ENCODE measurements at places on chromosomes 4 and X.

GRCh38 chrX:155534800-155535199 lies 76.4 kb upstream of the F8A3 start:
- ATAC-seq: no peak

DNA sequence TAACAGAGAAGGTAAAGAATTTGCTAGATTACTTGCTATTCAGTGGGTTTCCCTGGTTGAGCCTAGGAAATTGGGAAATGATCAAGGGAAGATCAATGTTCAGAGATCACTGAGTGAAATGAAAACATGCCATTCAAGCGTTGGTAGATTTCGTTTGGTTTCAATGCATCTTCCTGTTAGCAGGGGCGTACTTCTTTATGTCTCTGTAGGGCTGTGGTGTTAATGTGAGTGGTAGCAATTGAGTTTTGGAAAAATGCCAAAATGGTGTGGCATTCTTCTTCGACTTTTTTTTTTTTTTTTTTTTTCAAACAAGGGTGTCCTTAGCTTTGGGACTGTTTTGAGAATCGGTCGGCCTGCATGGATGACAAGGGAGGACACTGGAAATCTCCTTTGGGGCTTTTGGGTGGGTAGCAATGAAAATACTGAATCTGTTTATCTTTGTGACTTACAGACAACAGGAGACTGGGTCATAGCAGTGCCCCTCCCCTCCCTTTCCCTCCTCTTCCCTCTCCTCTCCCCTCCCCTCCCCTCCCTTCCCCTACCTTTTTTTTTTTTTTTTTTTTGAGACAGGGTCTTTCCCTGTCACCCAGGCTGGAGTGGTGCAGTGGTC lies 50.4 kb downstream of the SPRY1 start:
- ATAC-seq: no peak

- no peak for ATAC-seq
These were observed 10.9 kb downstream of the GAB3 start for GRCh38 chrX:154739952-154740465.

GRCh38 chrX:133482056-133482952 lies 67.0 kb upstream of the GPC4 start:
- ATAC-seq: no peak

GRCh38 chr4:177001271-177002175 lies 208.8 kb upstream of the VEGFC start:
- no peak for ATAC-seq

All from activated CD4-positive, CD25-positive, alpha-beta regulatory T cell treated with anti-CD3 and anti-CD28 coated beads, Interleukin-2, amount 50 U/mL, for 24 hours (primary cell).